Activated CD8-positive, alpha-beta memory T cell treated with anti-CD3 and anti-CD28 coated beads for 1 hour (primary cell): ENCODE measurements at places on chromosomes 2 and 18.

GRCh38 chr18:13216711-13217465, 1.7 kb upstream of the LDLRAD4 start:
- peak; percentile 21 for DNase-seq

GRCh38 chr18:23257137-23257536, 121.9 kb downstream of the CABLES1 start:
- no peak for DNase-seq

DNA sequence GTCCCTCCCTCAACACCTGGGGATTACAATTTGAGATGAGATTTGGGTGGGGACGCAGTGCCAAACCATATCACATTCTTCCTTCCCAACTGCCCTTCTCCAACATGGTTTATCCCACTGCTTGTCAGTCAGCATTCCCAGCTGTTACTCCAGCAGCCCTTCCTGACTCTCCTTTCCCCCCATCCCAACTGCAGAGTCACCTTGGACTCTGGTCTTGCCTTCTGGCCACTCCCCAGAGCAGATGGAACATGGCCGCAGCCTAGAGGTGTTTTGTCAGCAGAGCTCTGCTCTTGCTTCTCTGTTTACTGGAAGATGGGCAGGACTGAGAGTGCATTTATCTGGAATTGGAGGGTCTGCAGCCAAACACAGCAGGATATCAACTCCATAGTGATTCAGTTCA, 51.2 kb upstream of the MEX3C start:
- DNase-seq = no peak

GRCh38 chr2:145765874-145766273, 1246.0 kb upstream of the ZEB2 start:
- no peak for DNase-seq

DNA sequence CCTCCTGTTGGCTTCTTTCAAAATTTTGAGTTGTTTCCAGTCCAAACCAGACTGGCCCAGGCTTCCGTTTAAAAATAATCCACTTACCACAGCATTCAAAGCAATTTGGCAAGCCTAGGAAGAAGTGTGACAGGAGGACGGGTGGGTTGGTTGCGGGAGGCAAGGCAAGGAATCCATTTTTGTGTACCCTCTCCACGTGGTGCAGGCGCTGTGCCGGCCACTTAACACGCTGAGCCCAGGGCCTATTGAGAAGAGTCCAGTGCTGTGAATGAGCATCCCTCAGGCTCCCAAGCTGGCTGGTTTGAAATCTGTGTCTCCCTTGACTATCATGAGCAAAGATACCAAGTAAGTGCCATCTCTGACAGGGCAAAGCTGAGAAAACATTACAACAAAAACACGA, 160.9 kb downstream of the NCKAP5 start:
- no peak for DNase-seq

DNA sequence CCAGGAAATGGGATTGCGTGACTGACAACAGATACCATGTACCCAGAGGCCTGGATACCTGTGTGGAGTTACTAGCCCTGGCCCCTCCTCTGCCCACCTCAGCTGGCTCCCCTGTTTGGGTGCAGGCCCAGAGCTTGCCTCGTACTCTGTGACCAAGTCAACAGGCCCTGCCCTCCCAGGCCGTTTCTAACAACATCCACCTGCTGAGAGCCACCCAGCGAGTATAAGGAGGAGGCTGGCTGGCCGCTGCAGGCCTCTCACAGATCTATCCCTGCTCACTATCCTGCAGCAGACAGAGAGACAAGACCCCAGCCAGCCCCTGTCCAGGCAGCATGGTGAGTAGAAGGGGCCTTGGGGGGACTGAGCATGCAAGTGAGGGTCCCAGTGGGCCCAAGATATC, 12.5 kb upstream of the TUBA4A start:
- DNase-seq = no peak

DNA sequence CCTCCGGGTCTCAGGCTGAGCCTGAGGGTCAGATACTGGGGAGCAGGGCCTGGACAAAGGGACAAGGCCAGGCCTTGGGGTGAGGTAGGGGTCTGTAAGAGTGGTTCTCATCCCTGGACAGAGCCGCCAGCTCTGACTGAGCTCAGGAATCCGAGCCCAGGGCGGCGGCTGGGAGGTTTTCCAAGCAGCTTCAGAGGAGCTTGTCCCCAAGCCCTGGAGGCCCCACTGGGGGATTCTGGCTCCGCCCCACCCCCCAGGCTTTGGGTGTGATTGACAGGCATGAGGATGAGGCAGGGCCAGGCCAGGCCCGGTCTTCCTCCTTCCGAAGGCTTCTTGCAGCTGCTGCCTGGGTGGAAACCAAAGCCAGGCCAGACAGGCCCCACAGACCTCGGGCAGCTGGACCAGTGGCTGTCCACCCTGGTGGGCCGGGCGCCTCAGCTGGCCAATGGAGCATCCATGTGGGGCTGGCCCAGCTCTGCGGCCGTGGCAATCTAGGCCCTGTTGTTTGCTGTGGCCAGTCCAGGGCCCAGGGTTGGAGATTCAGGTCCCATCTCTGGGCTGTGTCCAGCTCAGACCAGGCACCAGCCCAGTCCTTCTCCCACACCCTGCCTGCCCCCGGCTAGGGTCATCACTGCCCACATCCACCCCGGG, 23.1 kb upstream of the GPC1 start:
- DNase-seq = no peak

DNA sequence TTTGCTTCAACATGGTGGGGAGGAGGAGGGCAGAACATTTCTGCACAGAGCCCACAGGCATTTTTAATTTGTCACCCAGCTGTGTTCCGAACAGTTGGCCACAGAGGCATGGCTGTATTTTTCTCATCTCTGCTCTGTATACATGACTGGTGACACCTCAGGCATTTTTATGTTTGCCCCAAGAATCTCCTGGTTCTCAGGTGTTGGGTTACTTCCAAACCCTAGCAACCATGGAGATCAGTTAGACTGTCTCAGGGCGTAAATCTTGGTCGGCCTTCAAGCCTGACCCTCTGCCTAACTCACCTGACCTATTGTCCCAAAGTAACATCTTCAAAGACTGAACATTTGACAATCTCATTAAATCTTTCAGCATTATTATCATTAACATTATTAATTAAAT, 100.0 kb downstream of the ABCA12 start:
- no peak for DNase-seq

- DNase-seq = no peak
These were observed at the start of gene FHOD3 for GRCh38 chr18:36297417-36298125. FHOD3 (plus strand) TSS chr18:36297713; CDS start chr18:36297836, 123 bp downstream.

DNA sequence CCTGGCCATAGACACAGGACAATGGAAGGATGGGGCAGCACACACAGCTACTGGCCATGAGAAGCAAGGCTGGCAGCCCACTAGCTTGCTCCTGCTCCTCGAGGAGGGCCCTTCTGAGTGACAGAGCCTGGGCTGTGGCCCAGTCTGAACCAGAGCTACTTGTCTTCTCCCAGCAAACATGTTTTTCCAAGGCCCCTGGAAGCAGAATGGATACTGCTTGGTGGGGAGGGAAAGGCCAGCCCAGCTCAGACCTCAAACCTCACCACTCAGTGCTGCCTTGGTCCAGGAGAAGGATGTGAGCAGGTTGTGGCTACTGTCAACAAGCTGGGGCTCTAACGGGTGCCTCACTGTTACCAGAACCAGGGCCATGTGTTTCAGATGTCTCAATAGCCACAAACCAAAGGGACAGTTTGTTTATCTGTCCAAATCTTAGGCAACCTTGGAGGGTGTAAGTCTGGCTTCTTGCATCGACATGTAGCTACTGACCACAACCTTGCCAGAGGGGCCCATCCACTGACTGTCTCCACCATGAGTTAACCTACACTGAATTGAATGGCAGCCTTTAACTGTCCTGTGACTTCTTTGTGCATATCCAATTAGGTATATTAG, 98.6 kb downstream of the TGFA start:
- DNase-seq = no peak

GRCh38 chr2:37877457-37878315, 47.4 kb upstream of the RMDN2 start:
- DNase-seq = no peak

DNA sequence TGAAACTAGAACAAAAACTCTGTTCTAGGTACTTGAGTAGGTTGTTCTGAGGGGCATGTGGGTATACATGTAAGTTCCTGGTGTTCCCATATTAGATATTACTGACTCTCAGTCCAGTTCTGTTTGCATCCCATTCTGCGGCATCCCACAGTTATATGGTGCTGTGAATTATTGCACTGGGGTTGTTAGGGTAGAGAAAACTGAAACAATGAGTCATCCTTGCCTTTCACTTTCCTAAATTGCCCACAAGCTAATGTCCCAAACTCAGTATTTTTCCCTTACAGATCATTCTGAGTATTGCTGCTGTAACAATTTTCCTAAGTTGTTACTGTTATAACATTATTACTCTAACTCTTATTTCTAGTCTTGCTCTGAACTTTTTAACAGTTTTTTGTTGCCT, 3.0 kb downstream of the WDR75 start:
- no peak for DNase-seq

GRCh38 chr2:187461294-187462261, 13.5 kb upstream of the CALCRL start:
- no peak for DNase-seq

DNA sequence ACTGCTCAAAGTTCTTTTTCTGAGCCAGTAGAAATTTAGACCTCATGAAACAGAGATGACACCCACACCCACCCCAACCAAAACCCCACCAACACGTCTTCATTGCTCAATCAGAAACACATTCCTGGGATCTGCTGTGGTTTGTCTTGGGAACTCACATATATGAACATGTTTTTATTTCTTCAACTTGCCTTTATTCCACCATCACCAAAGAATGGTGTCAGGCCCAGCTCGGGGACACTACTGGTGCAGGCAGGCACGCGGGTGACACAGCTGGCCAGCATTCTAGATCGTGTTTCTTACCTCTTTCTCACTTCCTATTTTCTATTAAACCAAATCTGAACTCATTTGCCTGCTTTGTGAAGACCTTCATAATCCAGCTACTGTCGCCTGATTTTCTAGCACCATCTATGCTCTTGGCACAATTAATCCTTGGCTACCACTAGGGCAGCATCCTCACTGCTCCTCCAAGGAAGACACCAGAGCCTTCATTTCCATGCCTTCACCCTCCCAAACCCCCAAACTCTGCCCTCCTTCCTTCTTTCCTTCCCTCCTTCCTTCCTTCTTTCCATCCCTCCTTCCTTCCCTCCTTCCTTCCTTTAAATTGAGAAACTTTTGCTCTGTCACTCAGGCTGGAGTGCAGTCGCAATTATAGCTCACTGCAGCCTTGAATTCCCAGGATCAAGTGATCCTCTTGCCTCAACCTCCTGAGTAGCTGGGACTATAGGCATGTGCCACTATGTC, 157.1 kb downstream of the BCL2 start:
- no peak for DNase-seq

- no peak for DNase-seq
These were observed 9.8 kb downstream of the ARID5A start for GRCh38 chr2:96546321-96546720.

DNA sequence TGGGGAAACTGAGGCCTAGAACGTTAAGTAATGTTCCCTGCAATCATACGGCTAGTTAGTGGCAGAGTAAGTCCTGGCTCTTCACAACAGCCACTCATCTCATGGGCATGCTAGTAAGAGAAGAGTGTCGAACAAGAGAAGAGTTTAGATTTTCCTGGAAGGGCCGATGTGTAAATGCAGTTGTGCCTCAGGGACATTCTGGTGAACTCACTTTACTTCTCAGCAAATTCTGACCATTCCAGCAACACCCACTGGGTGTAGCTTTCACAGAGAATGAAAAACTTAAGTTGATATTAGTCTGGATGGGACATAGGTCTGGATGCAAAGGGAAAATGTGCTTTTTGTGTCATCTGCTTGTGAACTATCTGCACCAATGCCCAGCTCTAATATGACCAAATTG, 23.5 kb downstream of the MRPL44 start:
- DNase-seq = no peak

GRCh38 chr2:126368758-126369157, 287.2 kb upstream of the GYPC start:
- DNase-seq = no peak

DNA sequence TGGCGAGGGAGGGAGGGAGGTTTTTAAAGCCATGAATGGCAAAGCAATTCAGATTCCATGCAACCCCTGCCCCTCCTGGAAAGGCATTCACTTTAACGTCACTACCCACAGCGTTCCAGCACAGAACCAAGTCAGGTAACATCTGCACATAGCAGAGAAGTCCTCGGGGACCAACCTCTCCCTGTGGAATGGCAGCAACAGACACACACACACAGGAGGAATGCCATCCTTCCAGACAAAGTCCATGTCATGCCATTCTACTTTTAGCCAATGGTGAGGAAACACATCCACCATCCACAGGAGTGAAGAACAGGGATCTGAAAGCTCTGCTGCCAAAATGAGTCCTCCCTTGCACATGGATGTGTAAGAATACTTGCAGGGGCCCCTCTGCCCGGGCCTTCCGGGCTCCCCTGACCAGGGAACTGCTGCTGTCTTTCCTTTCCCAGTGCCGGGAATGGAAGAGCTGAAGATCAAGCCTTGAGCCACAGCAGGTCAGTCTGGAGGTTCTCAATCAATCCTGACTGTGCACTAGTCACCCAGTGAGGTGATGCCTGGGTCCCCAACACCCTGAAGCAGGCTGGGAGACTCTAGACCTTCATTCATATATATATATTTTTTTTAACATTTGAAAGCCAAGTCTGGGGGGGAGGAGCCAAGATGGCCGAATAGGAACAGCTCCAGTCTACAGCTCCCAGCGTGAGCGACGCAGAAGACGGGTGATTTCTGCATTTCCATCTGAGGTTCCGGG, 63.7 kb downstream of the UXS1 start:
- DNase-seq = no peak

DNA sequence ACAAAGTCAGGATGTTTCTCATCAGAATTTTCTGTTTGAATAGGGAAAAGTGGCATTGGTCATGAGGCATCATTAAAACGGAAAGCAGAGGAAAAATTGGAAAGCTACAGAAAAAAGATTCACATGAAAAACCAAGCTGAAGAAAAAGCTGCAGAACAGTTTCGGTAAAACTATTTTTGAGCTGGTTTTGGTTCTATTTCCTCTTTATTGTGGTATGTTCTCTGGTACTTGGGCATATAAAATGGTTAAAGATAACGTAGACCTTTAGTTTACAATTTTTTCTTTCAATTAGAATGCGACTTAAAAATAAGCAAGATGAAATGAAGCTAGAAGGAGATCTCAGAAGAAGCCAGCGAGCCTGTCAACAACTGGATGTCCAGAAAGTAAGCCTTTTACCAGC, 7.6 kb downstream of the GPATCH11 start:
- DNase-seq = no peak

GRCh38 chr2:182854375-182855105, 11.9 kb downstream of the FRZB start:
- no peak for DNase-seq

DNA sequence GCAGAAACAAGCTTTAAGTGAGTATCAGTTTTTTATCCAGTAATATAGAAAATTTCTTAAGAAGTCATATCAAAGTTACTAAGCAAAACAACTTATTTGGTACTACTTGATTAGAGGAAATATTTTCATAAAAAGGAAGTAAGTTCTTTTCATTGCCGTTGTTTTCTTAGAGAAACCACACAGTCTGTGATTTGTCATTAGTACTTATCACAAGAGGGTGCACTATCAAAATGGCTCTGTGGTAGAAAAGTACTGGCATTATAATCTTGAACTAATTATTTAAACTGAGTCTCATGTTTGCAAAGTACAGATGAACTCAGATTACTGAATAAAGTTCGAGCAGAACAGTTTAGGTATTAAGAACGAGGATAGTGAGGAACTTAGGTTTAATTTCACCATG, 93.4 kb downstream of the IKZF2 start:
- no peak for DNase-seq

- DNase-seq = no peak
These were observed 155.0 kb downstream of the ZBTB7C start for GRCh38 chr18:48254077-48254602.

GRCh38 chr18:37578886-37579513, 13.4 kb upstream of the CELF4 start:
- no peak for DNase-seq

GRCh38 chr2:144082327-144082726, 437.6 kb downstream of the ZEB2 start:
- no peak for DNase-seq
